ENCODE measurements at places on chromosomes 5 and 9.

DNA sequence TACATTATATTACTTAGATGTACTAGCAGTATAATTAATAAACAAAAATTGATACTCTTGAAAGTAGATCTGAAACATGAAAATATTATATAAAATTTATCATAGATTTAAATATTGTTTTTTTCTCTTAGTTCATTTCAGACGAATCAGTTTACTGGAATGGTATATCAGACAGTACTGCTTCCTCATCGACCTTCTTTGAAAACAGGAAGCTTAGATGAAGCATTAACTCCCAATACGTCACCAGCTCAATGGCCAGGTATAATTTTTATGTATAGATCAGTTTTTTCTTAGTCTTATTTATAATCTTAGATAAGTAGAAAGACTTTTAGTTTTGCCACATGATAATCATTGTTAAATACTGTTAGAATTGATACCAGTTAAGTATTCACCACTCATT lies 106.3 kb downstream of the DMXL1 start:
- no peak for DNase-seq

- no peak for DNase-seq
Measured at GRCh38 chr9:137041124-137041523, 4.9 kb downstream of the NPDC1 start.

GRCh38 chr9:10235376-10235775 lies 377.4 kb downstream of the PTPRD start:
- no peak for DNase-seq

GRCh38 chr5:73121119-73121463 lies 716 bp downstream of the TMEM171 start:
- DNase-seq, result no peak

- DNase-seq, result no peak
Measured at GRCh38 chr9:69809304-69809863, 11.2 kb upstream of the CFAP95 start.
